ENCODE measurements at places on chromosomes 1 and 21.

DNA sequence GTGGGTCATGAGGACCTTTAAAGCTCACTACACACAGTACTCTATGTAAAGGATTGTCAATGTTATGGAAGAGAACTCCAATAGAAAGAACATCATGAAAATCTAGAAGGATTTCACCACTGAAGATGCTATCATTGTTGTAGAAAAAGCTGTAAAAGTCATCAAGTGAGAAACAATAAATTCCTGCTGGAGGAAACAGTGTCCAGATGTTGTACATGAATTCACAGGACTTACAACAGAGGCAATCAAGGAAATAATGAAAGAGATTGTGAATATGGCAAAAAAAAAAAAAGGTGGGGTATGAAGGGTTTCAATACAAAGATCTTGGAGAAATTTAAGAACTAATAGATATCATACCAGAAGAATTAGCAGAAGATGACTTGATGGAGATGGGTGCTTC lies 355.1 kb upstream of the ZRANB2 start:
- no peak for DNase-seq

DNA sequence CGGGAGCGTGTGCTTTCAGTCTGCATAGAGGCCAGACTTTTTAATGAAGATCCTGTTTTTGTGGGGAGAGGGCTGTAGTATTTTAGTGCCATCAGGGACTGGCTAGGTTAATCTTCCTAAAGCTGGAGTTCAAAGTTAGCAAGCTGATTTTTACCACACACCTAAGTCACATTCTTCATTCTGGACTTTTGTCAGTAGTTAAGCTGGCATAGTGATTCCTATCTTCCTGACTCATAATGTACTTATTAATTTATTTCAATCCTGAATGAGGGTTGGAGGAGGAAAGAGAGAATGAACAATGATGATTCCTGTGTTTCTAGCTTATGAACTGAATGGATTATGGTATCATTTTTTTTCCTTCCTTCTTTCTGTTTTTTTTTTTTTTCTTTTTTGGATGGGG lies 24.9 kb upstream of the ZNF644 start:
- no peak for DNase-seq

GRCh38 chr1:56394298-56394697 lies 185.1 kb downstream of the PLPP3 start:
- no peak for DNase-seq

- DNase-seq, result no peak
Observed at GRCh38 chr1:192983349-192983980, 75.7 kb downstream of the UCHL5 start.

DNA sequence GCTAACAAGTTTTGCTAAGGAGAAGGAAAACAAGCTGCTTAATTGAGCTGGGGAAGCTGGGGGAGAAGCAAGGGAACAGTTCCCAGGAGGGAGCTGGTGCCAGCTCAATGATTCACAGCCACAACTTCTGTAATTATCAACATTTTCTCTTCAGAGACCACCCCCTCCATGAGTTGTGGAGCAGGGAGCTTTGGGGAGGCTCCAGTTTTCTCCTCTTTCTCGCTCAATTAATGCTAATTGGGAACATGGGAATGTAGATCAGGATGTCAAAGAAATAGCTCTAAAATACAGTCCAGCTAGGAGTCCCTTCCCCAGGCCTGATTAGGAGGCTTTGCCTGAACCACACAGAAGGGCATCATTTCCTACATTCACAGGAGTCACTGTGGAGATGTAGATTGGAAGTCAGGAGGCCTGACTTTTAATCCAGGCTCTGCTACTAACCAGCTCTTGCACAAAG lies 12.1 kb upstream of the MNDA start:
- DNase-seq, result no peak

DNA sequence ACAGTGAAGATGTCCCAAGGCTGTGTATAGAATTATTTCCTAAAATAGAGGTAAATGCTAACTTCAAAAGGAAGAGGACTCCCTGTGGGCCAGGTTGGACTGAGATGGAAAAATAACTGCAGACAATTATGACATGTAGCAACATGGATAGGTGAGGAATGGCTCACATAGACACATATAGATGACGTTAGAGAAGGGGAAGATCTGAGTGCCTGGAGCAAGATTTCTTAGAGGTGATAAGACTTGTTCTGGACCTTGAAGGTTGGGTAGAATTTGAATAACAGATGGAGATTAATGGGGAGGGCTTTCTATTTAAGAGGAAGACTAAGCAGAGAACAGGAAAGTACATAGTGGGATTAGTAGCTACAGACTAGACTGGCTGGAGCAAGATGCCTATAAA lies 76.9 kb downstream of the C1orf21 start:
- DNase-seq, result no peak

GRCh38 chr1:109846162-109846561 lies 64.5 kb upstream of the CSF1 start:
- DNase-seq, result no peak

- DNase-seq, result no peak
Observed at GRCh38 chr1:54806931-54807611, 5.9 kb upstream of the TTC22 start.

- no peak for DNase-seq
Observed at GRCh38 chr1:41240781-41241353, 1.2 kb downstream of the SCMH1 start.

- DNase-seq, result no peak
Observed at GRCh38 chr1:240501115-240501514, 110.8 kb downstream of the GREM2 start.

Data from stimulated activated CD8-positive, alpha-beta memory T cell treated with anti-CD3 and anti-CD28 coated beads, Interleukin-15, amount 100 ng/mL, for 24 hours (primary cell).